ENCODE measurements at places on chromosomes 12 and 14.

DNA sequence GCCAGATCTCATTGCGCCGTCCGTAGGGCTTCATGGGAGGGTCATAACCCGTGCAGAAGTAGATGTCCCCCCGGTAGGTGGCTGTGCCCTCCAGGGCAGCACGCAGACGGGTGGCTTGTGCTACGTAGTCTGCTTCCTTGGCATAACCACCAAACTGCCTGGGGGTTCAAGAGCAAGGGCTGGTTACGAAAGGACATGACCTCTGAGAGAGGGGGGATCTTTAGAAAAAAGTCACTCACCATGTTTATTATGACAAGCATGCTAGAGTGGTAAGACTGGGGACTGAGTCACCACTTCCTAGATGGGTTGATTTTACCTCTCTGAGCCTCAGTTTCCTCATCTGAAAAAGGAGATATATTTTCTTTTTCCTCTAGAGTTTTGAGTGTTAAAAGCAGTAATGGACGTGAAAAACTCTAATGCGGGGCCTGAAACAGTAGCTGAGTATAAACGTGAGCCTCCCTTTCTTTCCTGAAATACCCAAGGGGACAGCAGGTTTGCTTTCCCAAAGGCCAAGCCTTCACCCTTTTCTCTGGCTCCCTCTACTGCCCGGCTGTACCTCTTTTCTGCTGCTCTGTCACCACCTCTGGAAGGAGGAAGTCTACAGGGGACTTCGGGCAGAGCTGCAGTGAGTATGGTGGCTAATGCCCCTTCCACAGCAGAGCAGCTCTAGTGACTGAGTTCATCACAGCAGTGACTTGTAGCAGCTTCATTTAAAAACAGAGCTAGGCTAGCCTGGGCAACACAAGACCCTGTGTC lies 23.5 kb upstream of the GPRC5D start:
- peak; percentile 65 for DNase-seq

DNA sequence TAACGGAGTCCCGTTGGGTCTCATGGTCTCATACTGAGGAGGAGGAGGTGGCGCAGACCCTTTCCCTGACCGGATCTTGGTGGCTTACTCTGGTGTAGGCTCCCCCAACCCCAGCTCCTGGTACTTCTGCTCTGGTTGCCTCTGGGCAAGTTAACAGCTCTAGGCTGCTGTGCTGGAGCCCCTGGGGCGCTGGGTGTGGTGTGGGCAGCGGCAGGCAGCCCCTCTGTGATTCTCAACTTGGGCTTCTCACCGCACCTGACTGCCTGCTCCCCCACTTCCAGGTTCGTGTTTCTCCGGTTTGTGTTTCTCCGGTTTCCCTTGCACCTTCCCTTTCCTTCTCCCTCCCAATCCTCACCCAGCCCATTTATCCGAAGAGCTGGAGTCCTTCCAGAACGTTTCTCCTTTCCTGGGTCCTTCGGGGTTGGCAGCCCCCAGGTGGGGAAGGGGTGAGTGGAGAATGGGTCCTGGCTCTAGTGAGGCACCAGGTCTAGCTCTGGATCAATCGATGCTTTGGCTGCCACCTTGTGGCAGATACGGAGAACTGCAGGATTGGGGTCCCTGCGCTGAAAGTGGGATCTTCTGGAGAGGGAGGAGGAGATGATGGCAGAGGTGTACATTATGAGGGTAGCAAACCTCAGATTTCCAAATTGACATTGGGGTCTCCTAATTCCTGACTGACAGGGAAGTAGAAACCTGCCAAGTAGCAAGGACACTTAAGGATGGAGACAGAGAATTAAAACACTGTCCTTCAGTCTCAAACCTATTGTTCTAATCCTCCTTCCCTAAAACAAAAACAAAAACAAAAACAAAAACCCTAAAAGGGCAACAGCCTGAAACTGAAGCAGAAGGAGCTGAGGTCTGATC lies 8.3 kb downstream of the CISTR start:
- DNase-seq, result peak; percentile 70

- DNase-seq, result peak; percentile 50
These were observed 1.4 kb downstream of the SLC25A29 start for GRCh38 chr14:100304825-100305323.

- DNase-seq, result no peak
These were observed 121.2 kb downstream of the SLC6A15 start for GRCh38 chr12:84791444-84791843.

All from head of caudate nucleus (tissue), 42 donors.